CD14-positive monocyte (primary cell): ENCODE measurements at places on chromosomes 12 and 14. TPM values are rescaled to one million over a fixed set of nuclear protein-coding genes. Genes with fewer than 3 reads are reported as not detected.

- H3K4me3 ChIP-seq: no peak overlapping the region
- no peak overlapping the region for H3K27ac ChIP-seq
Measured at GRCh38 chr14:97995531-97995930, 1198.3 kb downstream of the VRK1 start.

Gene HOXC10
- not detected in 2 replicates for polyA plus RNA-seq

DNA sequence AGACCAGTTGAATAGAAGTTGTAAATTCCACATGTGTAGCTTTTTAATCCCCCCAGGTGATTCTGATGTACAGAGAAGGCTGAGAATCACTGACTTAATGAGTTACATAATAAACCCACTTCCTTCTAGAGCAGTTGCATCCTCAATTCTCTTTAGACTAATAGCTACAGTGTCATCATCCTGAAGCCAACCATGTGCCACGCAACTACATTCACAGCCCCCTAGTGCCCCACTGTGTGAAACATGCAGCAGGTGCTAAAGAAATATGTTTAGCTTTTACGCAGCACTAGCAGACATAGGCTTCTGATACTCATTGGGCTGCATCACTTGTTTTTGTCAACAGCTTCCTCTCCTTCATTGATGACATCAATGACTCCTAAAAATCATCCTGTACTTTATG, 1168.3 kb downstream of the BCL11B start:
- no peak for DNase-seq
- no peak overlapping the region for H3K27ac ChIP-seq
- no peaks in the 10 kb centered on the region for H3K36me3 ChIP-seq
- no peak overlapping the region for H3K4me3 ChIP-seq
- H3K4me1 ChIP-seq: no peaks in the 10 kb centered on the region

Gene B4GALNT3
- polyA plus RNA-seq: not detected

DNA sequence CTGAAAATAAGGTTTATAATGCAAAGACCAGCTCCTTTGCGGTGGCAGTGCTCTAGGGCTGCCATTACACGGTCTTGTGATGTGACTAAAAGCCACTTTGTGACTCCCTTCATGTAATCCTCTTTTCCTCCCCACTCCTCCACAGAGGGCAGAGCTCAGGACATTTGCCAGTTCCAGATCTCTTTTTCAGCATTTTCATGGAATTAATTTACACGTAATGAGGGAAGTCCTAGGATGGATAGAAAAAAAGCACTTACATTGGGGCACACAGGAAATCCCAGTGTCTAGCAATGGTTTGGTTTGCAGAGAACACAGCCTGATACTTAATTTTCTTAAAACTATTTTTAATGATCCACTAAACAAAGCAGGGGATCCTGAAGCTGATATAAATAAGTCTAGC, 17.5 kb upstream of the ATF1 start:
- peak overlapping the region; percentile 70 for H3K27ac ChIP-seq
- H3K4me3 ChIP-seq: peak overlapping the region; percentile 33
- peaks cover 23% of the 10 kb centered on the region for H3K4me1 ChIP-seq
- no peak for DNase-seq

Gene GOLT1B
- polyA plus RNA-seq: 24.5 TPM

DNA sequence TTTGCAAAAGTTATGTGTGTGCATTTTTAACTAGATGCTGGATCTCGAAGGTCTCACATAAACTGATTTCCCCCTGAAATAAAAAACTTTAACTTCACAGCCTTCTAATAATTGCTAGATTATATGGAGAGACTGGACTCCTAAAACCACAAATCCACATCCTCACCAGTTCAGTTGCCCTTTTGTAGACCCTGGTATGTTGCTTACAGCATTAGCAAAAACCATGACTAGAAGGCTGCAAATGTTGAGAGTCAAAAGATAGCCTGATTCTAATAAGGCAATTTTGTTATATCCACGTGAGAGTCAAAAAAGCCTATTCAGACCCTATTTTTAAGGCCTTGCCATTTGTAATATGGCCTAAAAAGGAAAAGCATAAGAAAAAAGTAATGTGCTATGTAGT, 37.4 kb downstream of the RASSF8 start:
- H3K4me3 ChIP-seq: no peak overlapping the region
- H3K36me3 ChIP-seq: no peaks in the 10 kb centered on the region
- no peak overlapping the region for H3K27ac ChIP-seq

GRCh38 chr12:38921025-38921677, 15.8 kb upstream of the CPNE8 start:
- H3K36me3 ChIP-seq: no peaks in the 10 kb centered on the region
- H3K4me1 ChIP-seq: no peaks in the 10 kb centered on the region
- peak; percentile 60 for DNase-seq
- no peaks in the 10 kb centered on the region for H3K27me3 ChIP-seq
